ENCODE measurements at places on chromosomes 6 and 20.

DNA sequence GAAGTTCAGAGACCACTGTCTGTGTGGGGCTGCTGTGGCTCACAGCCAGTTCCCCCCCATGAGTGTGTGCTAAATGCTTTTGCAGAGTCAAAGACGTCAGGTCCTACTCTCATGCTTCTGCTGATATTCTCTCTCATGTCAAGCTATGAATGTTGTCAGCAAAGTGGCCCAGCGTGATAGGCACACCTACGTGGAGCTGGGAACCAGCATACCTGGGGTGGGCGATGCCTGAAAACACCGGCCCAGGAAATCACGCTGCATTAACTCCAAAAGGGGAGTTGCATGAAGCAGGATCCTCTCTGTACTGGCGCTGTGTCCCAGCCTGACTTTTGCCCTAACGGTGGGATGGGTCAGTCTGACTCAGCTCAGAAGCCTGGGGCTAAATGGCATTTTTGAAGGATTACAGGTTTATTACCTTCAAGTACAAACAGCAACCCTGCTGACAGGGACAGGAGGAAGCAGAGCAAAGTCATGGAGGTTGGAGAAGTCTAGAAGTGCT is 9.0 kb upstream of the MRPS10 start:
- DNase-seq = no peak

DNA sequence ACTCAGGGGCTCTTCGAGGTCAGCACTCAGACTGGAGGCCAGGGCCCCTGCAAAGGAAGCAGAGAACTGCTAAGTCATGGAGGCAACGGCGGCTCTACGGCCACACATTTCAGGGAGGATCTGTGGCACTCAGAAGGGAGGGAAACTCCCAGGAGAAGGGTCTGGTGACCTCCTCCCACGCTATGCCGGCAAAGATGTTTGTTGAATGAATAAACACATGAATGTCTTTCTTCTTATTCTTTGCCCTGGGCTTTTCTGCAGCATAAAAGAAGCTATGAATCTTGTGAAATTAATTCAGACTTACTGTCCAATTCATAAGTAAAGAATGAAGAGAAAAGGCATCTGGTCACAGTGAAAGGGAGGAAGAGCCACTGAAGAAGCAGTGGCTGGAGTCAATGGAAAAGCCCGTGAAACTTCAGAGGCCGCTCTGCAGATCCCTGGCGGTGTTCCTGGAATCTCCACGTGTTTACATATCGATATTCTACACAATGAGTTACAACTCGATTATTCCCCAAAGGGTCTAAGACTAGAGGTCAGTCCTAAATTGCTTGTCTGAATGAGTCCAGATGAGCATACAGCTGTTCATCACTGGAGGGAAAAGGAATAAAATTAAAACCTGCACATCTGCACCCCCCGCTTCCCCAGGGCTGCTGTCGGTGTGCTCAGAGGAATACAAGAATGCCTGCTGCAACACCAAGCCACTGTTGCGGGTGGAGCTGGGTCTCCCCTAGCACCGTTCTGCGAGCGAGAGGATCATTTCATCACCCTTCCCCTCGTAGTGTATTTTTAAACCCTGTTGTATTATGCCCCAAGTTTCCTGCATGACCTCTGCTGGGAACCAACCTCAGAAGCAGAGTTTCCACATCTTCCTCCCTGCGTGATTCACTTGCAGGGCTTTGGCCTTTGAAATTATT is 25.6 kb downstream of the INSM1 start:
- no peak for DNase-seq

DNA sequence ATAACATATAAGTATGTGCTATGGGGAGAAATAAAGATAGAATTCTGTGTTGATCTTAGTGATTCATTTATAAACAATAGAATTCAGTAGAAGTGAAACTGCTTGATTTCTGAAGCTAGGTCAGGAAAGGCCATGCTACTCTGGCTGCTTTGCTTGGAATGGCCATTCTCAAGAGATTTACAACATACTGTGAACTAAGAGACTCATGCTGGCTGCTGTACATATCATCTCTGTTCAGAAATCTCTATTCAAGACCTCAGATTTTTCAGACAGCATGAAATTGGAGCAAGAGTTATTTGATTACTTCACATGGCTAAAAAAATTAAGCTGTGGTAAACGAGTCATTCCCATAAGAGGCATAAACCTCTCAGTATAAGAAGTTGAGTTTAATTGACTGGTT is 662.6 kb downstream of the BCKDHB start:
- no peak for DNase-seq

DNA sequence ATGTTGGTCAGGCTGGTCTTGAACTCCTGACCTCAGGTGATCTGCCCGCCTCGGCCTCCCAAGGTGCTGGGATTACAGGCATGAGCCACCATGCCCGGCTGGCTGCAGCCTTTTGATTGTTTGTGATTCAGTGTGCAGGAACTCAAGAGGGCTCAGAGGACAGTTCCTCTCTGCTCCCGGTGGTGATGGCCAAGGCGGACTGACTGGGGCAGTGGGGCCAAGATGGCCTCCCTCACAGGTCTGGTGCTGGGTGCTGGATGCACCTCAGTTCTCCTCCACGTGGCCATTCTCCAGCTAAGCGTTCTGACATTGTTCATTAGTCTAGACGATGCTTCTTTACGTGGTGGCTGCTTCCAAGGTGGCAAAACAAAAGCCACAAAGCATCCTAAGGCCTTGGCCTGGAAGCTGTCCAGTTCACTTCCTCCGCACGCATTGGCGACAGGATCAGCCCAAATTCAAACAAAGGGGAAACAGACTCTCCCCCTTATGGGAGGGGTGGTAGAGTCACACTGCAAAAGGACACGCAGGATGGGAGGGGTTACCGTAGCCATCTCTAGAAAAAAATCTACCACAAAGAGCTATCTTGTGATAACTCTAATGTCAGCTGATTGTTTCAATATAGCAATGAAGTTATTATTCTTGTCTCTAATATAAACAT is 146.9 kb downstream of the FOXC1 start:
- DNase-seq = no peak

- DNase-seq = no peak
Observed at GRCh38 chr6:99307295-99307907, 42.1 kb downstream of the FAXC start.

DNA sequence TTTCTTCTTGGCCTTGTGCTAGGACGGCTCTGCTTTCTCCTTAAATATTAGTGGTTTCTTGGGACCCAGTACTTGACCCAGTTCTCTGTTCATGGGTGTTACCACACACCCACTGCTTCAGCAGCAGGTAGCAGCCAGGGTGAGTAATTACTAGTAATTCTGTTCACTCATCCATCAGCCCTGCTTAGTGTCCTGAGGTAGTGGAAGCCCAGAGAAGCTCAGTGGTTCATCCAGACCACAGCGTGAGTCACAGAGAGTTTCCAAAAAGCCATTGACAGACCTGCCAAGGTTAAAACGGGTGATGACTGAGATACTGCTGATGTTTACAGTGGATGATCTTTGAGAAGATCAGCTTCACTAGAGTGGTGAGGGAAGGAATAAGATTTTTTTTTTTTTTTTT is 51.7 kb upstream of the HINT3 start:
- DNase-seq = no peak

GRCh38 chr20:43534791-43535350 is 24.0 kb upstream of the SGK2 start:
- DNase-seq = no peak

DNA sequence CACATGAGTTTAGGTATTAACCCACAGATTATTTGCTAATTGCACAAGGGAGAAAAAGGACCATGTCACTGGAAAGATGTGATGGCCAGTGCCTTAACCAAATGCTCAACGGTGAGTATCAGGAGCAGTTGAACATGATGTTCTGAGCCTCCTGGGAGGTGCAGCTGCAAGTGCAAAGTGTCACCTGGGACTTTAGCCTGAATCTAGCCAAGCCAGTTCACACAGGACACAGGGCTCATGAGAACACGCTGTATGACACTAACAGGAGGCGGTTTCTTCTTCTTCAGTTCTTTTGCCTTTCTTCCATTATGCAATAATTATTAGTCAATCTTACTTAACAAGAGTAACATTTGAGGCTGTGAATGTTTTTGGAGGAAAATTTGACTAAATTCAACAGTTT is 225.3 kb downstream of the THBS2 start:
- no peak for DNase-seq

DNA sequence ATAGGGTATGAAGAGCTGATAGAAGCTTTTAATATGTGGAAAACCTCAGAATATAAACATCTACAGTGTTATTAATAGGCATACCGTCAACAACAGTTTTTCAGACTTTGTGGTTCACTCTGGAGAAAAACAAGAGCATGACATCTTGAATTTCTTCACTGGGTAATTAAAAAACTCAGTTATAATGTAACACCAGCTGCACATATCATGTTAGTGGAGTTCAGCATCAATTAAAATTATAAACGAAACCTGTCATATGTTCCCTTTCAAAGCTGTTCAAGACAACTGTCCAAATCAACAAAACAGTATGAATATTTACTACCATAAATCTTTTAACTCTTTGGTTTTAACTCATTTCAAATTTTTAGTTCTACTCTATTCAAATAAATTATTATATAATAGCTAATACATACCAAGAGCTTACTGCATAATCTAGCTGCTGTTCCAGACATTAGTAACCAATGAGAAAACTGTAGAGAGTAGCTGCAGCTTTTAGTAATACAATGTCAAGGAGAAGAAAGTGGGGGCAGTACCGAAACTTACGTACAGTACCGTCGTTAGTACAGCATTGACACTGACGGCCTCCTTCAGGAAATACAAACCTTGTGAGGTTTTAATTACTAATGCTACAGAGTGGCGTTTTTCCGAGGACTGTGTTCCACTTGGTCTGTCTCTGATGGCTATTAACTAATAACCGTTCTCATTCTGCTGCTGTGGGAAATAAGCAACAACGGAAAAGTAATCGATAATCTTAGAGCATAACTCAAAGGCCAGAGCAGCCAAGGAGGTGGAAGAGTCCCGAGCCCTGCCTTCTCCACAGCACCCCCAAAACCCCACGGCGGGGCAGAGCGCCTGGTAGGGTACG is 532 bp upstream of the PM20D2 start:
- peak; percentile 26 for DNase-seq

- DNase-seq = no peak
Observed at GRCh38 chr6:24927985-24928745, 7.6 kb downstream of the RIPOR2 start.

DNA sequence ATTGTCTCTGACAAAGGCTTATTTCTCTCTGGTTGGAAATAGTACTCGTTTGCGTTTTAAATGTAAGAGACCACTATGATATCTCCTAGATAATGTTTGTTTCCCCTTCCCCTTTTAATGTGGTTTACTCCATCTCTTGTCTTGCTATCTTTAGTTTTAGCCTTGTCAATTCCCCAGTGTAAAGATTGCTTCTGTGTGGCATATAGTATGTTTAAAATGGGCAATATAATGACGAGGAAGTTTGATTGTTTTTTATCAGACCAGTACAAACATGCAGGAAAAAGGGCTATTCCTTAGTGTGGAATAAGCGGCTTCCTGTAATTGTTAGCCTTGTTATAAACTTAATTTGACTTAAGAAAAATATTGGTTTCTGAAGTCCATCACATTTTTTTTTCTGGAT is 3.1 kb downstream of the QKI start:
- DNase-seq = no peak

- DNase-seq = no peak
Observed at GRCh38 chr20:19710336-19711120, 47.5 kb upstream of the RIN2 start.

DNA sequence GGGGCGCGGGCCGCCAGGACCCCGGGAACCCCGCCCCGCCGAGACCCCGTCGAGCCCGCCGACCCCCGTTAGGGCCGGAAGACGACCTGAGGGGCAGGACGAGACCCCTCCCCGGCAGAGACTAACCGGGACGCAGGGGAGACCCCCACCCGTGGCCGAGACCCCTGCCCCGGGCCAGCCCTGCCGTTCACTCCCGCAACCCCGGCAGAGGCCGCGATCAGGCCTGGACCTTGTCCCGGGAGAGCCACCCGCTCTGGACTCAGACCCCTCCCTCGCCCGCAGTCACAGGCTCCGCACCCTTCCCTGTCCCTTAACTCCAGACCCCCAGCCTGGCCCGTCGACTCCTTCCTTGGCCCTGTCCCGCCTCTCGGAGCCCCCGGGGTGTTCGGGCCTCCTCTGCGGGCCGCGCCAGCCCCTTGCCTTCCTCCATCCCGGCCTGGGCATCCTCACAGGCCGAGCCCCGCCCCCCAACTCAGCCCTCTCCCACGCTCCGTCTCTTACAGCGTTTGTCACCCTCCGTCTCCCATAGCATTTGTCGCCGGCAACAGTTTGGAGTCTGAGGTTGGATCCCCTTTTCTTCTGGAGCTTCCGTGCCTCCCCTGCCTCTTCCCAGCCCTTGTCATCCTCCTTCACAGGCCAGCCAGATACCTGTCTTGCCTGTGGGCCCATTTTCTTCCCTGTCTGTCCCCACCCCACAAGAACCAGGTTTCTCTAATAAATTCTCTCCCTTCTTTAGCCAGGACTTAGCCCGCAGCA is 569 bp downstream of the TCEA2 start:
- no peak for DNase-seq

DNA sequence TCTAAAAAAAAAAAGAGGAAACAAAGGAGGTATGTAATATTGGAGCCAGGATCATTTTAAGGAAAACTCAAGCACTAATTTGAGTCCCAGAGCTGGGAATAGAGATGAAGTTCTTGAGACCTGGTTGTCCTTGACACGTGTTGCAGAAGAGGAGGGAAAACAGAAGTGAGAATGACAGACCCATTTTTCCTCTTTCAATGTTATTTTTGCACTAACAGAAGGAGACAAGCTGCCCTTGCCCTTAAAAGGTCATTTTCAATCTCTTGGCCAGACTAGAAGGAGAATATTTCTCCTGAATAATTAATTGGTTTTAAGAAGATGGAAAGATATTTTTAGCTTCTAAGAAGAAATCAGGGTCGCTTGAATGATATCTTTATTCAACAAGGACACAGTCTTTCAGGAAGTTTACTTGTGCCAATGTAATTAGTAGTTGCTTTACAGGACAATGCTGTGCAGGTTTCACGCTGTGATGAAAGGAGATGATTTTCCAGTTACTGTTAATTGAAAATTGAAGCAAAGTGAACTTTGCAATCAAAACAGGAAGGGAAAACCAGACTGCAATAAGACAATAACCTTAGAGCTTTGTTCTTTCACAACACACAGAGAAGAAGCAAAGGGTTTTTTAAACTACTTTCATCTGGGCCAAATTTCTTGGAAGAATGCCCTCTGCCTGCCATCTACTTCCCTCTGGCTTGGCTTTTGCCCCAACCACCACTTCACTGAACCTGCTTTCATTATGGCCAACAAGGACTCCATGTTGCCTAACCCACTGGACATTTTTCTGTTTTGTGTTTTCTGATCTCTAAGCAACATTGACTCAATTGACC is 107.8 kb upstream of the SHLD1 start:
- no peak for DNase-seq

DNA sequence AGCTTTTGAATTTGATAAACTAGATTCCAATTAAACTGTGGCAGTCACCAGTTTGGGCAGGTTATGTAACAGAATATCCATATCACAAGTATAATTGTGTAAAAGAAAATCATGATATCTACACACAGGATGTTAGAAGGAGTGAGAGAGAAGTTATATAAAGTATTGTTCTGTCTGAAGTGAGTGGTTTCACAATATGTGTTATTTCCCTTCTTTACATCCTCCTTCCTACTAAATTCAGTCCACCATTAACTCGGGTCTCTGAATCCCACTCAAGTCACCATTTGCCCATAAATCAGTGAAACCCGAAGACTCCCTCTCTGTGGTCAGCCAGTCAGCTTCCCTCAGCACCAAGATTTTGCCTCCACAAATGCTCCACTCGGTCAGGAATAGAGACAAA is 796 bp downstream of the HLA-DQB1 start:
- DNase-seq = no peak

- no peak for DNase-seq
Observed at GRCh38 chr20:15288106-15288505, 950.7 kb upstream of the FLRT3 start.

All from GM18507 (cell line).